Tibial nerve (tissue), 4 donors: ENCODE measurements at places on chromosomes 13 and 19. TPM values are rescaled to one million over a fixed set of nuclear protein-coding genes. Genes with fewer than 3 reads are reported as not detected.

DNA sequence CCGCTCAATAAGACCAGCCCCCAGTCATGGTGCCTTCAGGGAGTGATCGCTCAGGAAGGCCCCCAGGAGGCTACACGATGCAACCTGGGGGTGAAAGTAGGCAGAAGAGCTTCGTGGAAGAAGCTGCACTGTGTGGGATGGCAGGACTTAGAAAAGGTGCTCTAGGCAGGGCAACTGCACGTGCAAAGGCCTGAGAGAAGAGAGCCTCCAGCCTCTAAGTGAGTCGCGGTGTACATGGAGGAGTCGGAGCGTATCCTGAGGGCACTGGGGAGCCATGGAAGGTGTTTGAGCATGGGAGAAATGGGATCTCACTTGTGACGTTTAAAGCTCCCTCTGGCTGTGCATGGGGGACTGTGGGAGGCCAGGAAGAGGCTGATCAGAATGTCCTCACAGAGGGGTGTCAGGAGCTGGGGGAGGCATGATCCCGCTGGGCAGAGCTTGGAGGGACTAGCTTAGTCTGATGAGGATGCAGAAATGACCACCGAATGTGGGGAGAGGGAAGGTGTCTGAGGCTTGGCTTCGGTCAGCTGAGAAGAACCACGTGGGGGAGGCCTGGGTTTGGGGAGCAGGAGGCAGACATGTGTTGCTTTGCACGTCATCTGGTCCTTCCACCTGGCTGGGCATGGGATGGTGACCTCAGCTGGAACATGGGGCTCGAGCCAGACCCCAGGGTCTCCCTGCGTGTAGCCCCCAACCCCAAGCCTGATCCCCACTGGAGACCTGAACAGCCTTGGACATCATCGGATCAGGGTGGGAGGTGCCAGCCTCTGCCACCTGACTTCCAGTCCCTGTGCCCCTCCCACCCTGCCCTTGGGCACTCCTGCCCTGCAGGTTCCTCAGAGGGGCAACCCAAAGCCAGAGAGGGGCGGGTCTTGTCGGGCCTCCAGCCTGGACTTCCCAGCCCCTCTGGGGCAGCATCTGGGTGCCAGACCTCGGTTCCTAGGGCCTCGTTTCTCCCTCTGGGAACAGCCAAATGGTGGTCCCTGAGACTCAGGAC, 1.1 kb downstream of the APC2 start:
- DNase-seq, result no peak

DNA sequence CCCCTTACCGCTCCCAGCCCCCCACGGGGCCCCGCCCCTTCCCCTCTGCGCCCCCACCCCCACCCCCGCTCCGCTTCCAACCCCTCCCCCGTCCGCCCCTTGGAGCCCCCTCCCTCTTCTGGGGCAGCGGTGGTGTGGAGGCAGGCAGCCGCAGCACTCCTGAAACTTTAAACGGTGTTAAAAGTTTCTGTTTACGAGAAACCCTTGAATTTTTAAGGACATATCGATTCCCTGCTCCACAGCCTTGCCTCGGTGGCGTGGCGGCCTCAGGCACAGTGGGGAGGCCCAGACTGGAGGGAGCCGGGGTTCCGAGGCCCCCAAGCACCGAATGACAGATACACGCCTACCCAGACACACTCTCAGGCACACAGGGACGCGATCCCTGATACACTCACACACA, 4.8 kb upstream of the NFIX start:
- DNase-seq, result no peak

Gene F2RL3
- total RNA-seq, result 12.9 TPM

Gene CBARP
- total RNA-seq, result 3.9 TPM

DNA sequence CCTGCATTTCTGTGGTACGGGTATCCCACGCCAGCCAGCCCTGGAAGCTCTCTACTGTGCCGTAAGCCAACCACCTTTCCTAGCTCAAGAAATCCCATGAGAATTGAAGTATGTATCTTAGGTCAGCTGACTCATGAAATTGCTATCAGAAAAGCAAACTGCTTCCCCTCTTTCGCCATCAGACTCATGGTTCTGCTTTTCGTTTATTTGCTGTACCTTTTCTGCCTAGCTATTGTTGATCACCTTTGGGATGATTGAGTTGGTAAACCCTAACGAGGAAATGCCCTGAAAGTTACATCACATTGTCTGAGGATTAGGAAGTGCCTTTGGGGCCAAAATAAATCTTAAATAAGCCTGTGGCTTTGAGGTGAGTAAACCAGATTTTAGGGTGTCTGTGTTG, at the start of gene ADGRE3:
Gene ADGRE3 (minus strand): TSS at position 81 of the 400 bp plus-strand sequence. CDS start 74 bp downstream, at position 7.
- no peak for DNase-seq

- no peak for DNase-seq
Measured at GRCh38 chr13:51759240-51759639, 44.7 kb downstream of the DHRS12 start.

DNA sequence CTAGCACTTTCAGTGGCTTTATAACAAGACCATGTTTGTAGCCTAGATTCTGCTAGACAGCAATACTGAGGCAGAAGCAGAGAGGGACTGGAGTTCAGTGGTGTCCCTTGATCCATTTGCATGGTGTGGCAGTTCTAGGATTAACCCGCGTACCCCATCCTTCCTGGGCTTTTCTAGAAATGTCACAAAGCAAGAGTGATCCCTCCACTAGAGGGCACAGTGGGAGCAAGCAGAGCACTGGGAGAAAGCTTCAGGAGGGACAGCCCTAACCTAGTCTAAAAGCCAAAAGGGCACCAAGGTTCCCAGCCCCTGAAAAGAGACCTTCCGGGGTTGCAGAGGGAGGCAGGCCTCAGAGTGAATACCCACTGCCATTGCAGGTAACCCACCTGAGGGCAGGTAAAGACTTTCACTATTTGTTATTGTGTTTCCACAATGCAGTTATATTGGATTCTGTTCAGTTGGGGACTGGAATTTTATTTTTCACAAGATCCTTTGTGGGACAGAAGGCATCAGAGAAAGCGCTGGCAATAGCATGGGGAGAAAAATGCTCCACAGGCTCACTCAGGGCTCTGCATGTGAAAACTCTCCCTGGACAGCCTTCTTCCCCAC, 170.6 kb downstream of the FLT1 start:
- DNase-seq, result peak; percentile 74

GRCh38 chr13:110152351-110152750, 154.6 kb downstream of the COL4A1 start:
- DNase-seq, result no peak

Gene MBD3L2
- not detected for total RNA-seq

DNA sequence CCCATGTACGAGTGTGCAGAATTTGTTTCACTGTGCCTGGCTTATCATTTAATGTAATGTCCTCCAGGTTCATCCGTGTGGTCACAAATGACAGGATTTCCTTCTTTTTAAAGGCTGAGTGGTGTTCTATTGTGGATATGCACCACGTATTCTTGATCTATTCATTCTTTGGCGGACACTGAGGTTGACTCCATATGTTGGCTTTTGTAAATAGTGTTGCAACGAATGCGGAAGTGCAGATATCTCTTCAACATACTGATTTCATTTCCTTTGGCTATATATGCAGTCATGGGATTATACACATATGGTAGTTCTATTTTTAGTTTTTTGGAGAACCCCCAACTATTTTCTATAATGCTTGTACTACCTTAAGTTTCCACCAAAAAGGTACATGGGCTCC, 13.0 kb downstream of the OR7A5 start:
- no peak for DNase-seq

Gene F10
- 44.3 TPM for total RNA-seq

DNA sequence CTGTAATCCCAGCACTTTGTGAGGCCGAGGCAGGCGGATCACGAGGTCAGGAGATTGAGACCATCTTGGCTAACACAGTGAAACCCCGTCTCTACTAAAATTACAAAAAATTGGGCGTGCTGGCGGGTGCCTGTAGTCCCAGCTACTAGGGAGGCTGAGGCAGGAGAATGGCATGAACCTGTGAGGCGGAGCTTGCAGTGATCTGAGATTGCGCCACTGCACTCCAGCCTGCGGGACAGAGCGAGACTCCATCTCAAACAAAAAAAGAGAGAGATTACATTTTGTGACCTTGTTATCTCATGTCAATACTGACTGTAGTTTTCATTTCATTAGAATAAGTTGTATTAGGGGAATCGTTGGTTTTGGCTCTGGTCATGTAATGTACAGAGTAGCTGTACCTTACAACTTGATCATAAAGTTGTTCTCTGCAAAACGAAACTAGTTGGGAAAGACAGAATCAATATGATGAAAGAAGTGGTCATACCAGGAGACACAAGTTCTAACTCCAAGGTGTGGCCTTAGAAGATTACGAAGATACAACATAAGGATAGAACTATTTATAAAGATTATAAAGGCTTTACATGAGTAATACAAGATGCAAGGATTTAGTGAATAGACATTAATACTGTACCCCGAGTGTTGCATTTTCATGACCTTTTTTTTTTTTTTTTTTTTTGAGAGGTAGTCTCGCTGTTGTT, 15.3 kb downstream of the TMEM38A start:
- no peak for DNase-seq

Gene KLK15
- total RNA-seq, result not detected

- no peak for DNase-seq
Measured at GRCh38 chr13:102586615-102587014, 10.2 kb upstream of the TPP2 start.

- no peak for DNase-seq
Measured at GRCh38 chr13:65600702-65601101, 1629.4 kb downstream of the PCDH9 start.

Gene TEX101
- not detected for total RNA-seq

GRCh38 chr13:113445791-113446487, 7.3 kb downstream of the ADPRHL1 start:
- no peak for DNase-seq
